ENCODE measurements at places on chromosomes 2 and 18.

- DNase-seq = no peak
These were observed 131.1 kb downstream of the DSEL start for GRCh38 chr18:67385455-67385854.

DNA sequence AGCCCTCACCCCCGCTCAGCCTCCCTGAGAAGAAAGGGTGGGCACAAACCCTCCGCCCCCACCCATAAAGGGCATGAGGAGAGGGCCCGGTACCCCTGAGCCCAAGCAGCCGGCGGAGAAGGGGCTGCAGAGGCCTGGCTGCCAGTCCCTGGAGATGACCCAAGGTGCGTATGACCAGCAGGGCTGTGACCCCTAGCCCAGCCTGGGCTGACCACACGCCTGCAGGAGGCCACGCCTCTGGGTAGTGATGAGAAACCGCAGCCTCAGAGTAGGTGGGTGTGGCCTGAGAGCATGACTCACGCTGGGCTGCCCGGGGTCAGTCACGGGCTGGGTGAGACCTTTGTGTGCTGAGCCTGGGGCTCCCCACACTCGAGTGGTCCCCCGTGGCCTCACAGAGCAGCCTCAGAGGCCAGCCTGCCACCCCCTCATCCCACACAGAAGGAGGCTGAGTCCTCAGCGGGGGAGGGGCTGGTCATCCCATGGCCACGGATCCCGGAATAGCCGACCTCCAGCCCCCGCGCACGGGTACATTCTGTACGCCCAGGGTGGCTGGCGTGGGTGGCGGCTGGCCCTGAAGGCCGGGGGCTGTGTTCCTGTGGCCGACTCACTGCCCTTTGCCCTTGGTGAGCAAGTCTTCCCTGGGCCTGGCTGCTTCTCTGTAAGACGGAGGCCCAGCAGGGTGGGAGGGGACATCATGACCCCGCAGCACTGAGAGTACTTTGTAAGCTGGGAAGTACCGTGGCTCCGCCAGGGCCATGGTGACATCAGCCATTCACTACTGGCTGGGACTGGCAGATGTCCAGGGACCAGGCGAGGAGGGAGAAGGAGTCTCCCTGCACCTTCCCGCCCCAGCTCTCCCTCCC lies 110.8 kb upstream of the OTOS start:
- no peak for DNase-seq

GRCh38 chr2:167471734-167472133 lies 583.5 kb downstream of the XIRP2 start:
- DNase-seq = no peak

- DNase-seq = no peak
These were observed 144.5 kb downstream of the HDAC4 start for GRCh38 chr2:239256350-239256743.

DNA sequence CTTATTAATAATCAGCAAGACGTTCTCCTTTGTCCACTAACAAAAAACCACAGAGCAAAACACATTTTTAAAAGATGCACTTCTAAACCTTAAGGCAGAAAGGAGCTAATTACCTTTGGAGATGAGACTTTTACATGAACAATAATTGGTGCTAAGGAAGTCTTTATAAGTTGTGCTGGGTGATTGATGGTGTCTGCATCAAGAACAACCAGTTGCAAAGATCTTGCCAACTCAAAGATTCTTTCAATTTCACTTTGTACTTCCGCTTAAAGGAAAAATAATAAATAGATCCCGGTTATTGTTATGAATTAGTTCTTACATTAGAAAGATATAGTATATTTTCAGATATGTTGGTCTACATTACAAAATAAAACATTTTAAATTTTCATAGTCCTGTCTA lies 26.9 kb upstream of the ARL5A start:
- DNase-seq = no peak

GRCh38 chr2:188949046-188949818 lies 24.9 kb upstream of the COL3A1 start:
- no peak for DNase-seq

GRCh38 chr2:147223119-147223518 lies 621.7 kb upstream of the ACVR2A start:
- DNase-seq = no peak

DNA sequence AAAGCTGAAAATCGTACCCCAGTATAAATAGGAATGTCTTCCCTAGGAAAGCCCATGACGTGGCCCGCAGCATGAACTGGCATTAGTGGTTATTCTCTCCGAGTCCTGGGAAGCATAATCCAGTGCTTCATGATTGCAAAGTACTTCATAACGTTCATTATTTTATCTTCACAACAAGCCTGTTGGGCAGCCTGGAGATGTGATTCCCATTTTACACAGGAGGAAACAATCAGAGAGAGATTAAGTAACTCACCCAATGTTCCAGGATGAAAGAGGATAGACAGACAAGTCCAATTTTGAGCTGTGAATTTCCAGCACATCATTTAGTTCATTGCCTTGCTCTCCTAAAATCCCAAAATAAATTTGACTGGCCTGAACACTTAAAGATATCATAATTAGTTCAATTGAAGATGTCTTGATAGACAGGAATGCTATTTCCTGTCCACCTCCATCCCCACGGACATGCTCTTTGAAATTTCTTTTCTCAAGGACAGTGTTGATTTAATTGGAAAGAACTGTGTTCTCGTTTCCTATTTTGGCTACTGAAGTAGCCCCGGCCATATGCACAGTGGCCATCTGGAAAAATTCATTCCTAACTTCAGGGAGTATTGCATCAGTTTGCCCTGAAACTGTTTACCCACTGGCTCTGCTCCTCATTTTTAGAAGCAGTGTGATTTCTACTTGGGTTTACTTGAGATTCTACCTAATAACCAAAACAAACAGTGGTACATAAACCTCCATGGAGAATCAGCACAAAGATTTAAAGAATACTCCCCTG lies 93.9 kb downstream of the VWC2L start:
- DNase-seq = no peak

Measured in stimulated activated CD4-positive, alpha-beta T cell treated with anti-CD3 and anti-CD28 coated beads, TNF-alpha, amount 100 ng/mL, for 24 hours (primary cell).